ENCODE measurements at places on chromosomes 7 and 10. TPM values are rescaled to one million over a fixed set of nuclear protein-coding genes. Genes with fewer than 3 reads are reported as not detected.

The MYPN gene
- polyA plus RNA-seq, result 0.07 TPM

The DYDC2 gene
- polyA plus RNA-seq, result 1.5 TPM

- no peak for DNase-seq
Observed at GRCh38 chr7:39468808-39469374, 97.3 kb upstream of the YAE1 start.

- DNase-seq, result no peak
Observed at GRCh38 chr7:5488286-5488878, 64.7 kb upstream of the TNRC18 start.

DNA sequence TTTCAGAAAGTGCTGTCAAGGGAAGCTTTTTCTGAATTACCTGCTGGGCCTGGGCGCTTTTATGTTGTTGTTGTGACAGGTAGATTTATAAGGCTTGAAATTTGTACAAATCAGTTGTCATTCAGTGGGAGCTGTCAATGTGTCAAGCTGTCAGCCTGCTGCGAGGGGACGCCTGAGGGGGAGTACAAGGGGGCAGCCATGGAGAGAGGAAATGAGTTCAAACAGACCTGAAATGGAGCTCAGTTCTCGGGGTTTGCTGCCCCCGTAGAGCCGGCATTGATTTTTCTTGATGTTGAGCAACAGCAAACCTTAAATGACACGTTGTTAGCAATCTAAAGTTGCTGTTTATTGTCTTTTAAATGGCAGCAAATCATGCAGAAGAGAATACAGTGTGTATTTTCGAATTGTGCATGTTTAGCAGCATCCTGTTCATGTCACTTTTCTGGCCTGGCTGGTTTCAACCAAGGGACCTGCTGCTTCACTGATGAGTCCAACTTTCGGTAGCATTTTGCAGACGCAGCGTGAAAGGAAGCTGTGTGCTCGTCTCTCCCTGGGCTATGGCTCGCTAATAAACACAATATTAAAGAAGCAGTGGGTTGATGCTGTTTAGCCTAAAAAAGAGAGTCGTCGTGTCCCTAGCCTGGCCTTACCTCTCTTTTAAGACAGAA, 166.5 kb downstream of the LRMDA start:
- no peak for DNase-seq

DNA sequence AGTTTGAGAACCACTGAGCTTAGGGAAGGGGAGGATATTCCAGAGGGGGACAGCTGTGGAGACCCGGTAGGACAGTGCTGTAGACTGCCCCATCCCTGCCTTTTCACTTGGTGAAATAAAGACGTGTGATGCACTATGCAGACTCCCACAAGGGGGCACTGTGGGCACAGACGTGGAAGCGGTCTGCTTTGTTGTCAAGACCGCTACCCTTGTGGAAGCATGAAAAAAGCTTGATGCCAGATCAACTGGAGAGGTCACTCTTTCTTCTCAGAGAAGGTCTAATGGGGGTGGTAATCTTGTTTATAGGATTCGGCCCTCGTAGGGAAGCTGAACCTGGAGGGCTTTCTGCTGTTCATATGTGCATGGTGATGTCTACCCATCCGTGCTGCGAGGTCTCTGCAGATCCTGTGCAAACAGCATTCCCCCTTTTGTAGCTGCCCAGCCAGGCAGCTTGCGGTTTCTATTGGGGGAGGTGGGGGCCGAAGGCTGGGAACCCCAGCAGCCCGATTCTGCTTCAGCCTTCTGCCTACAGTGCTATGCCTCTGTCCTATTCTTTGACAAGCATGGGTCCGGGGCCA, 13.7 kb downstream of the RPS24 start:
- peak; percentile 78 for DNase-seq

GRCh38 chr10:94407668-94408067, 5.3 kb downstream of the TBC1D12 start:
- no peak for DNase-seq

DNA sequence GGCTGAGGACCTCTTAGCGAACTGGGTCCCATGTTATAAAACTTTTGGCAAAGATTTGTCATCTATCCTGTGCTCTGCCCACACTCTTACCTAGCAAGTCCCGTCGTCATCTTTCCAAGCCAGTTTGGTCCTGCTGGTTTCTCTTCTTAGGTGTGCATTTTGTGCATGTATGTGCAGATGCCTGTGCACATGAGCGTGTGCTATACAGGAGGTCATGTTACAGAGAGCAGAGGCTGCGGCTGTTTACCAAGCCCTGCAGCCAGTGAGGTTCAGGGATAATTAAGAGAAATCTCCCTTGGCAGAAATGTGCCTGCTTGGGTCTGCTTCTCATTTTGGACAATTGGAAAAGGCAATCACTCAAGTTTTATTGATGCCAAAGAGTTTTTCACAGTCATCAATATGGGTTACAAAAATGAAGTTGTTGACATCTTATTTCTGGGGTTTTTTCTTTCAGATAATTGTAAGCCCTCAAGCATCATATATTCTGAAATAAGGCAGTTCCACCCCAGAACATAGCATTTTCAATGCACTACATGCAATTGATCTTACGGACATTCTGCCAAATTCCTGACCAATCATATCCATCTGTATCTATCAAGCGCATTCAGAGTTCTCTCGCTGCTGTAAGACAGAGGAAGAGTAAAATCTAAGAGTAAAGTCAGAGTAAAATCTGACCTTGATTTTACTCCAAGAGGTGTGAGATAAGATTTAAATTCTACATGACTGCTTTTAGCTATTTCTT, 361.4 kb upstream of the ZNF32 start:
- no peak for DNase-seq

GRCh38 chr10:4888236-4888635, 62.2 kb downstream of the AKR1E2 start:
- DNase-seq, result no peak

DNA sequence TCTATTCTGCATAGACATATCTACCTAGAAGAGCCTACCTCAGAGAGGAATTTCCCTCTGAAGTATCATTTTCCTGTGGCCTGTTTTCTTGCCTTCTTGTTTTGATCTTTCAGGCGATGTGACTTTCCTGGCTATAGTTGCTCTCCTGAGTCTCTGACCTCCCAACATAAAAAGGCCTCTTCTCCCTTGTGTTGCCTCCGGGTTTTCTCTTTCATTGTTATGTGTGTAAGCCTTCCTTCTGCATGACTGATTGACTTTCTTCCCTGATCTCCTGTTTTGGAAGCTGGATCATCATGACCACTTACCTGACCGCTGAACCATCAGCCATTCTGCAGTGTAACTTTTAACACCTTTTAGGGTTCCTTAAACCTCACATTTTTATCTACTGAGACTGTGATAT, 441.5 kb upstream of the ETV1 start:
- DNase-seq, result no peak

DNA sequence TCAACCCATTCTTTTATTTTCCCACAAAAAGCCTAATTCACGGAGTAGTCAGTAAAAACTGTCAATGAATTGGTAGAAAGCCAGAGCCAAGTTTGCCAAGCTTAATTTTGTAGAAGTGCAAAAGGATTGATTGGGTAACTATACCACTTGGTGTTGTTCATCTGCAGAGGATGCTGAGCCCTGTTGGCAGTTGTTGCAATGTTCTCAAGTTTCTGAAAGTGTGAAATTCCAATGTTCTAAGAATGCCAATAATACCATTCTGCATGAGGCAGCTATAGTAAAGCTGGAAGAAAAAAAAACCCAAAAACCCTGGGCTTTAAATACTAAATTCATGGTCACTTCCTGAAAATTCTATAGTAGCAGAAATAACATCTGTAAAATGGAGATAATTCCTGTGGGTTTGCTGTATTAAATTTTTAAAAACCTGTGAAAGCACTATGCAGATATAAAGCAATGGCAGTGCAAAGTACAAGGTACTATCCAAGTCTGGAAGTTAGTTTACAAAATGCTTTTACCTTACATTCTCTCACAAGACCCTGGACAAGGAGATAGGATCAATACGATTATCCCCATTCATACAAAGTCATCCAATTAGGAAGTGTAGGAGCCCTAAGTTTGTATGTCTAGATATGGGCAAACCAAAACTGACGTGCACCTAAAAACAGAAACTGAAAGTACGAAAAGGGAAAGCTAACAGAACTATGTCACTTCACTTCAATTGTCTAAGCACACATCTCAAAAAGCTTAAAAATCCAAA, 6.0 kb upstream of the PON1 start:
- DNase-seq, result no peak

Measured in right renal pelvis (tissue), 4 donors.